Stimulated activated CD4-positive, alpha-beta T cell treated with anti-CD3 and anti-CD28 coated beads, Interleukin-15, amount 100 ng/mL, for 1 hour (primary cell): ENCODE measurements at places on chromosomes 2 and 18.

DNA sequence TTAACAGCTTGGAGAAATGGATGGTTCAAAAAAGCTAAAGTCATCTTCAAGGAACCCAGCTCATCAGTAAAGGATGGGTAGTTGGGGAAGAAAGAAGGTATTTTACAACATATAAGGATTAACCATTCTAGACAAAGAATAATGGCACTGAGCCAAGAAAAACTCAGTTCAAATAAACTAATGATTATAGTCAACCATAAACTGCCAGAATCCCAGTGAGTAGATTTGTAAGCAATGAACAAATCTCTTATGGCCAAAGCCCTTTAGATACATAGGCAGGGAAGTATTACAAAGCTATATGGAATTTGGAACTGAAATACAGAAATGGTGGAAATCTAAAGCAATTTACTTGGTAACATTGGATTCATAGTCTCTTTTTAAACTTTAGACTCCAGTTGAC is 92.4 kb upstream of the ZFP36L2 start:
- DNase-seq, result no peak

- no peak for DNase-seq
Observed at GRCh38 chr2:224846161-224846560, 130.0 kb upstream of the CCDC195 start.

DNA sequence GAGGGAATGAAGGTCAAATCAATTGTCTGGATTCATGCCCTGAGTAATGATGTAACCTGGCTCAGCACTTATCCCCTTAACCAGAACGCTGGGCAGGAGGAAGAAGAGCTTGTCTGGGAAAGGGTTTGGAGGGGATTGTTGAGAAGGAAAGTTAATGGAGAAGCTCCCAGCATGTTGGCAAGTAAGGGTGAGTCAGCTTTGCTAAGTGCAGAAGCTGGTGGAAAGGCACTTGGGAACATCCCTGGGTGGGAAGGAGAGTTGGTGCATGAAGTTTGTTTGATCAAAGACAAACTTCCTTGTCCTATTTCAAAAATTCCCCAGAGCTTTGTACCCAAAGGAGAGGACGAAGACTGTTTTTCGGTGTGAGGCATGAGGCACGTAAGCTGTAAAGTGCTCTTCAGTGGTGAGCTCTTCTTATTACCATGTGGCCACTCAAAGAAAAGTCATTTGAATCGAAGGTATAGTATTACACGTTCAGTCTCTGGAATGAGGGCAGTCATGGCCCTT is 17.6 kb upstream of the DAW1 start:
- DNase-seq, result no peak

DNA sequence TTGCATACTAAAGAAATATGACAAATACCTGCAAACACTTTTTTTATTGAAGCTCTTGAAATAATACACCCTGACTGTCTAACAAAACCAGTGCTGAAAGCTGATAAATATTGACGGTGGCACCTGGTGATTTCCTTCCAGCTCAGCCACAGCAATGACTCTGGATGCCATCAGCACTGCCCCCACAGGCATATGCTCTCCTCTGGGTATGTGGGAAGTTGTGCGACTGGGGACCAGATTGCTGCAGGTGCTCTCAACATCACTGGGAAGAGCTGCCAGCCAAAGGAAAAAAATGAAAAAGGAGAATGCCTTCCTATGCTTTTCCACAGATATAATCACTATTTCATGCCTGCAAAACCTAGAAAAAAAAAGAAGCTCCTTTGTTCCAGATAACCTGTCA is 141.5 kb downstream of the PIGN start:
- DNase-seq, result no peak

DNA sequence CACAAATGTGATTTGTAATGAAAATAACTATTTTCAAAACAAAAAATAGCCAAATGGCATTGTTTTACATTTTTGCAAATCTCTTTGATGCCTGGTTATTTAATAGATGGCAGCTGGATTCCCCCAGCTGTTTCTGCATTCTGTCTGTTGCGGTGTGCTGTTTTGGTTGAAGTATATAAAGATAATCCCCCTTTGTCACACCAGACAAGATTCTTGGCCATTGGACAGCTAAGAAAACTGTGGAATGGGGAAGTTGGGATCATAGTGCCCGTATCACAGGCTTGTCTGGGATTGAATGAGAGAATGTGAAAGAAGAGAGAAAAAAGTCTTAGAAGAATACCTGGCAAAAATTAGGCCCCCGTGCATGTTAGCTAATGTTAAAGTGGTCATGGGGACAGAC is 19.5 kb upstream of the LYPD6B start:
- no peak for DNase-seq

- no peak for DNase-seq
Observed at GRCh38 chr2:9100080-9100876, 96.8 kb upstream of the MBOAT2 start.

GRCh38 chr18:45173799-45174519 is 441.3 kb upstream of the SLC14A2 start:
- no peak for DNase-seq

GRCh38 chr2:17574406-17575073 is 34.0 kb downstream of the VSNL1 start:
- DNase-seq, result no peak

- no peak for DNase-seq
Observed at GRCh38 chr2:16104949-16105668, 164.8 kb downstream of the MYCN start.

DNA sequence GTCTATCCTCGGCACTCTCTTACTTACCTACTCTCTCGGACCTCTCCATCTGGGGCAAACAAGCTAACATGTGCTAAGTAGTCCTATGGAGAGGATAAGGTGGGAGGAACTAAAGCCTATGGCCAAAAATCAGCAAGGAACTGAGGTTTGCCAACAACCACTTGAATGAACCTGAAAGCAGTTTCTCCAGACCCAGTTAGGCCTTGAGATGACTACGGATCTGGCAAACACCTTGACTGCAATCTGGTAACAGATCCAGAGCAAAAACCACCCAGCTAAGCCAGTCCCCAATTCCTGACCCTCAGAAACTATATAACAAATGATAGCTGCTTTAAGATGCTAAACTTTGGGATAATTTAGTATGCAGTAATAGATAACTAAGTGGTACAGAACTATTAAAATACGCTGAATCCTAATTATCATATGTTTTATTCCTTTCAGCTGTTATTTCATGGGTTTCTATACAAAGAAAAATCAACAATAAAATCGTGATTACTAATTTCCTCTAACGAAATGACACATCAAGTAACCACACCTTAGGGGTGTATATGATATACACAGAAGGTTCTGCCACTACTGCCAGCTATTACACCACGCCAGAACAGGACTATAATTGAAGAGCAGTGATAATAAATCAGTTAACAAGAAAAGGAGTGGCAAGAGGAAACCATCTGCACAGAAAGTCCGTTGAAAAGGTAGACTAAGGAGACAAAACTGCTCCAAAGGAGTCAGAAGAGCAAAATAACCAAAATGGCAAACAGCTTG is 3.2 kb downstream of the FARSB start:
- no peak for DNase-seq

DNA sequence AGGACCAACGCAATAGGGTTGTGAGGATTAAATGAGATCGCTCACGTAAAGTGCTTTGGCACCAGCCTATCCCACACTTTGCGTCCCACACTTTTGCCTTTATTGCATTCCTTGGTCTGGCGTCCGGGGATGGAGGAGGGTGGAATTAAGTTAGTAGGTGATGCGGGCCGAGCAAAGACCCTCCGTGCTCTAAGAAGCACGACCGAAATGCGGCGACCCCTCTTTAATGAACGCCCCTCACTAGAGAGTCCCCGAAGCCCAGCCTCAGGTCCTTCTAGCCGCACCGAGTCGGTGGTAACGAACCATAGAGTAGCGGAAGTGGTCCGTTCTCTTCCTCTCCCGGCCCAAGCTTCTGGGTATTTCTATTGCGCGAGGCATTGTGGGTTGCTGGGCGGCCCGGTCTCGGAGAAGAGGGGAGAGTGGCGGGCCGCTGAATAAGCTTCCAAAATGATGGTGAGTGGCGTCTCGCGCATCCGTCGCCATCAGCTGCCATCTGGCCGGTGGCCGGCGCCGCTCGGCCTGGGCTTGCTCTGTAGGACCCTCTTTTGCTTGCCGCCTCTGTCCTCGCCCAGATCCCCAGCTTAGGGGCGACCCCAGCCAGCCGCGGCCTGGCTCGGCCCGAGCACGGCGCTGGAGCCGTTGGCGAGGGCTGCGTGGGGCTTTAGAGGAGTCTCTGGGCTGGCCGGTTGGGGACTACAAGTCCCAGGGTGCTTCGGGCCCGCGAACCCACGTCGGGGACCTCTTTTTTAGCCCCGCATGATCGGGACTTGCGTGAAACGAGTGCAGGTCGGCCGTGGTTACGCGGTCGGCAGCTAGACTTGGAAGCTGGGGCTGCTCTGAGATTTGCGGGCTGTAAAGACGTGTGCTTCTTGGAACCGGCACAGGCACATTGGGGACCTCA is at the start of gene CCT7:
CCT7 (plus strand) TSS at position 377 of the 901 bp plus-strand sequence; CDS start at position 448, 71 bp downstream.
- DNase-seq, result peak; percentile 71

DNA sequence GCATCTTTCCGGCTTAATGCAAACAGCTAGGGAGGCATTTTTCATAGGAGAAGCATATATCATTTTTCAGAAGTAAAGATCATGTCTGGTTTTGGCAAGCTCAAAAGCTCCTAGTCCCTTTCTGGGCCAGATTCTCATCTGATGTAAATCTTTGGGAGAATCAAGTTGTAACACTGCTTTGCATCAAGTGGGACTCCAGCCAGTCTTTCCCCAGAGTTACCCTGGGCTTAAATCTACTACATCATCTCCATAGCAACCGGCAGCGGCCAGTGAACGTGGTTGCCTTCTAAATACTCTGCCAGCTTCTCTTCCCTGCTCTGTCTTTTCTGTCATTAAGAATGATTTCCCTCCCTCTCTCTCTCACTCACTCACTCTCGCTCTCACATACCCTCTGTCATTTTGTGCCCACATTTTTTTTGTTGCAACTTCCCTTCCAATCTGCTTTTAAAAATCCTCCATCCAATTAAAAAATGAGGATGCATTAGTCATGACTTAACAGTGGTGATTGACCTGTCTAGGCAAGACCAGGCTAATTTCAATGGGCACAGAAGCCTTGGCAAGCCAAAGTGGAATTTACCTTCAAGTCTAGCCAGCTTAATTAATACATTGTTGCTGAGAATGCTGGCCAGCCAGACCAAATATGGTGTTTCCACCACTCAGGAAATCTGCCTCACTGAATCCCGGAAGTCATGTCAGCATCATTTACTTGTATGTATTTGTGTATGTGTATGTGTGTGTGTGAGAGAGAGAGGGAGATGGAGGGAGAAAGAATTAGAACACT is 93.0 kb downstream of the NRP2 start:
- no peak for DNase-seq

DNA sequence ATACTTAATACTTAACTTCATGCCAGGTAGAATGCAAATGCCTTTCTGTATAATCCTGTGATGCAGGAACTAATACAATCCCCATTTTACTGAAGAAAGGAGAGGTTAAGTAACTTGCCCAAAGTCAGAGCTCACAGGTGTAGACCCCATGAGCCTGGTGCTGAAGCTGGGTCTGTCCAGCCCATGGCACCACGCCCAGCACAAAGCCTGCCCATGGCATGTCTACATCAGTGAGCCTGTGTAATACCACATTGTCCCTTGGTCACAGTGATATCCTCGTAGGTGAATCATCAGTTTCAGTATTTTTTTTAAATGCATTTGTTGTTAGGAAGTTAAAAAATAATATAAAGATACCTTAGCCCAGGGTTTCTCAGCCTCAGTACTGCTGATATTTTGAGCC is 69.9 kb upstream of the MCFD2 start:
- no peak for DNase-seq

- no peak for DNase-seq
Observed at GRCh38 chr2:74461187-74462053, 3.2 kb downstream of the WBP1 start.

DNA sequence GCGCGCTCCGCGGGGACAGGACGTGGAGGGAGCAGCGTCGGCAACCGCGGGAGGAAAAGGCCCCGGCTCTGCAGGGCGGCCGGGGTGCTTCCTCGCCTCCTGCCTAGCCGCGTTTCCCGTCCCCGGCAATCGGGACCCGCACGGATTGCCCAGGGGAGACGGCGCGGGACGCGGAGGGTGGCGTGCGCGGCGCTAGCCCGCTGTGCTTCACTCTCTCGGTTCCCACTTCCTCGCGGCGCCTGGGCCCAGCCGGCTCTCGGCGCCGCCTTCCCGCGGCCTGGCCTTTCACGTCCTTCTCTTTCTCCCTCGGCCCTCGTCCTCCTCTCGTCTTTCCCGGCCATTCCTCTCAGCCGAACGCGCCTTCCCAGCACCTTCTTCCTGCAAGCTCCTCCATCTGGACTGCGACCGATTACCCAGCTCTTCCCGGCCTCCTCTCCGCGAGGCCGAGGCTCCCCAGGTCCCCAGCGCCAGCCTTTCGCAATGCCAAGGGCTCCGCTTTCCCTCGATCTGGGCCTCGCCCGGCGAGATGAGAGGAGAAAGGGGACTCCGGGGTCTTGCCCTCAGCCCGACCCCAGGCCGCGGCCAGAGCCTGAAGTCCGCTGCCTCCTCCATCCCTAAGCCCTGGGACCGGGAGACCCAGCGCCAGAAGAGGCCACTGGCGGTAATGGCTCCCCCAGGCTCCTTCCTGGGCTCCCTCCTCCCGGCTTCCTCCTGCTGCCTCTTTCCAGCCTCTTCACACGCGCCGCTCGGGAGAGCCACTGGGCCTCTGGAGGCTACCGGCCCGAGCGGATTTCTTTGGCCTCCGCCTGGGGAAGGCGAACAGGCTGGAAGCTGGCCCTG is 34.3 kb upstream of the ATP6V1B1 start:
- DNase-seq, result no peak

- no peak for DNase-seq
Observed at GRCh38 chr2:4780679-4781078, 911.5 kb upstream of the SOX11 start.

DNA sequence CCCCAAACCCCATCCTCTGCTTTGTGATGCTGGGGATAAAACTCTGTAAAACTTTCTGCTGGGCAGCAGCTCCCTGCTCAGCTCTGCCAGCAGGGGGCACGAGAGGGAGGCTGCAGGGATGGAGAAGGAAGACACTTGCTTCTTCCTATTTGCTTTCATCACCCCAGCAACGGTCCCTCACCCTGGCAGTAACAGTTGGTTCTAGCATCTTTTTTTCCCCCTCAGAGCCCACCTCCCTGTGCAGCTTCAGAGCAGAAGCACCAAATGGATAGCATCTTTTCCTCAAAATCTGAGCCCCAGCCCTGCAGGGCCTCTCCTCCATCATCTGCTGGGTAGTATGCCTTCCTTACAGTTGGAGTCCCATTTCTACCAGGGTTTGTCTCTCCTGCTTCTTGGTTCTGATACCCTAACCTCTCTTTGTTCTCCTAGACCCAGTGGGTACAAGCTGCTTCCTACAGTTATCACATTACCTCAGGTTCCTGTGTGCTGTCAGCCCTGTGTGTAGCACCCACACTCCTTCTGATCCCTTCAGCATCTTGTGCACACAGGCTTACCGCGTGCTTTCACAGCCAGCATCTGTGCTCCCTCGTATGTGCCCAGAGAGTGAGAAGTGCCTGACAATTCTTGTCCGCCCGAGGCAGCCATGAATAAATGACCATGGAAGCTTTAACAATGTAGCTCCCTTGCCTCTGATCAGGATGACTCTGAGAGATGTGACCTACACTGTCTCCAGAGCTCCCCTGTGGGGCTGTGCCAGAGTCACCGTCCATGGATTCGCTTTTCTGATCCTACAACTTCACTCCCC is 14.5 kb downstream of the CKAP2L start:
- DNase-seq, result peak; percentile 57

DNA sequence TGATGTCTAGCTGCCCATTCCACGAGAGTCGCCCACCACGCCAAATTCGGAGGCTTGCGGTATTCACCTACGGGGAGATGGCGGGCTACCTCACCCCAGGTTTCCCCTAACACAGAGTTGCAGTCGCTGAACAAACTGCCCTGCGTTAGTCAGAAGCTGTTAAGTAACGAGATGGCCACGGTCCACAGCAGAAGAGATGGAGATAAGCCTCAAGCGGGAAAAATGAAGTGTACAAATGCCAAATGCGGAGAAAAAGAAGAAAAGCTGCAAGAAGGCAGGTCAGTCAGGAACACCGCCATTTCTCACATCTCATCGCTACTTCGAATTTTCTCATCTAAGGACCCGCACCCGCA is 425 bp downstream of the ASB3 start:
- peak; percentile 6 for DNase-seq
